Large intestine (tissue), 12 donors: ENCODE measurements at places on chromosomes 6 and 20. TPM values are rescaled to one million over a fixed set of nuclear protein-coding genes. Genes with fewer than 3 reads are reported as not detected.
A peak's percentile ranks its signal among the peaks of the same experiment; 100 is the strongest.

GRCh38 chr6:47027315-47027714 lies 14.8 kb downstream of the ADGRF1 start:
- H3K4me3 ChIP-seq, result no peak overlapping the region
- H3K27me3 ChIP-seq, result no peaks in the 10 kb centered on the region
- no peaks in the 10 kb centered on the region for H3K36me3 ChIP-seq
- H3K27ac ChIP-seq, result no peak overlapping the region
- no peaks in the 10 kb centered on the region for H3K4me1 ChIP-seq
- DNase-seq, result no peak

DNA sequence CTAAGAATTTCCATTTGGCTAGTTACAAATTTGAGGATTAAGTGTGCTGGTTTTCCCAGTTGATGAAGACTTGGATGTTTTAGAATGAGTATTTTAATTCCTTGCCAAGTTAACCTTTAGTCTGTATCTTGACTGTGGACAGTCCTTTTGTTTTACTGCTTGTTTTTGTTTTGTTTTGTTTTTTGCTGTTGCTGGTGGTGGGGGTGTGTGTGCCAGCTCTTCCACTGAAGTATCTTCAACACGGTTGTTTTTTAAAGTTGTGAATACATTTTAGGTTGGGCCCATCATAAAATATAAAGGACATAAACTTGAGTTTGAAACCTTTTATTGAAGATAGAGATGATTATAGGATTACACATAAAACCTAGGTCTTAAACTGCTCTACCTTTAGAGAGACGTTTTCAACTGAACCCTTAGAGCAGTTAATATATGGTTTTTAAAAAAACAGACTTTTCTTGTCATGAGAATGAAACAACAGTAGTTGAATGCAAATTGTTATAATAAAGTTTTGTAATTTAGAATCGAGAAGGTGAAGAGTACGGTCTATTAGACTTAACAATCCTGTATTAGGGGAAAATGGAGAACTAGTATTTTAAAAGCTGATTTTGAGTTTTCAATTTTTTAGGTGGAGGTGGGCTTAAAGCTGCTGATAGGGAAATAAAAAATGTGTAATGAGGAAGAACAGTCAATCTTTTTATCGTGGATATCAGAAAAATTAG lies 4.0 kb downstream of the QKI start:
- no peak overlapping the region for H3K4me3 ChIP-seq
- DNase-seq, result no peak
- peaks cover 46% of the 10 kb centered on the region for H3K27me3 ChIP-seq
- H3K27ac ChIP-seq, result no peak overlapping the region

DNA sequence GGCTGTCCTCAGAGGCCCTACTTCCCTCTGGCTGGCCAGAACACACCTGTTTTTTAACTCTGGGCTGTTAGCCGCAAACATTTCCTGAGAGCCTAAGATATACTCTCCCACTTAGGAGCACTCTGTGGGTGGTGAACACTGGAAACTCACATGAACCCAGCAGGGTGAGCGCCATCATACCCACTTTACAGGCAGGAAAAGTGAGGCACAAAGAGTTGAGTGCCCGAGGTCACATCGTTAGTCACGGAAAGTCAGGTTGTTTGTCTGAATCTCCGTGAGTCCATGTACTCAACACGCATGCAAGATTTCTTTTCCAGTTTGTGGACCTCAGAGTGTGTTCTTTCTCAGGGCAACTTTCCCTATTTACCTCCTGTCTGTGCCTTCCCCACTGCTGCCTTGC lies 1.9 kb downstream of the BAK1 start:
- H3K4me3 ChIP-seq, result peak overlapping the region; percentile 22
- H3K27me3 ChIP-seq, result no peaks in the 10 kb centered on the region
- peaks cover 12% of the 10 kb centered on the region for H3K4me1 ChIP-seq

The CDSN gene
- polyA plus RNA-seq, result not detected
